Activated naive CD4-positive, alpha-beta T cell (primary cell): ENCODE measurements at places on chromosomes 6 and 20.

DNA sequence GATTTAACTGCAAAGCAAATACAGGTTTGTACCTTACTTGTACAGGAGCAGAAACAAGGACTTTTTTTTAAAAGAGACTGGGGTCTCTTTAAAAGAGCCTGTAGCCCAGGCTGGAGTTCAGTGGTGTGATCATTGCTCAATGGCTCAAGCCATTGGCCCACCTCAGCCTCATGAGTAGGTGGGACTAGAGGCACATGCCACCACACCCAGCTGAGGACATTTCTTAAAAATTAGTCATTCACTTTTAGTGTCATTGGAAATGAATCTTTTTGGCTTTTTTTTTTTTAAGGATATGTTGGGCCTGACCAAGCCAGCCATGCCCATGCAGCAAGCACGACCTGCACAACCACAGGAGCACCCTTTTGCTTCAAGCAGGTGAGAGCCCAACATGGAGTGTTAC lies 16.9 kb downstream of the SEC23B start:
- DNase-seq: no peak

DNA sequence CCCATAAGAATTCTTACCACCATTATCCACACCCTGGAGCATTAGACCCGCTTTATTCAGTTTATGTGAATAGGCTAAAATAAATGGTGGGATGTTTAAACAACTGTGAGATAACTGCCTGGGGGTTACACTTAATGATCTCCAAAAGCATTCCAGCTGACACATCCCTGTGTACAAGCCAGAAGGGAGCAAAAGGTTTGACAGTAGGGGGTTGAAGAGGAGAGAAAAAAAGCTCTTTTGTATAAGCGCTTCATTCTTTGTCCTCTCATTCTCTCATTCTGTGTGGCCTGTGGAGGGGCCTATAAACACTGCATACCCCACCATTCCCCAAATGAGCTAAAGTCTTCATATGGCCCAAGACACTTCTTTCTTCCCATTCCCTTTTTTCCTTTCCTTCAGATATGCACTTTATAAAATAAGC lies 30.8 kb upstream of the COL21A1 start:
- DNase-seq: no peak

GRCh38 chr6:137736048-137736818 lies 130.8 kb upstream of the TNFAIP3 start:
- DNase-seq: no peak

DNA sequence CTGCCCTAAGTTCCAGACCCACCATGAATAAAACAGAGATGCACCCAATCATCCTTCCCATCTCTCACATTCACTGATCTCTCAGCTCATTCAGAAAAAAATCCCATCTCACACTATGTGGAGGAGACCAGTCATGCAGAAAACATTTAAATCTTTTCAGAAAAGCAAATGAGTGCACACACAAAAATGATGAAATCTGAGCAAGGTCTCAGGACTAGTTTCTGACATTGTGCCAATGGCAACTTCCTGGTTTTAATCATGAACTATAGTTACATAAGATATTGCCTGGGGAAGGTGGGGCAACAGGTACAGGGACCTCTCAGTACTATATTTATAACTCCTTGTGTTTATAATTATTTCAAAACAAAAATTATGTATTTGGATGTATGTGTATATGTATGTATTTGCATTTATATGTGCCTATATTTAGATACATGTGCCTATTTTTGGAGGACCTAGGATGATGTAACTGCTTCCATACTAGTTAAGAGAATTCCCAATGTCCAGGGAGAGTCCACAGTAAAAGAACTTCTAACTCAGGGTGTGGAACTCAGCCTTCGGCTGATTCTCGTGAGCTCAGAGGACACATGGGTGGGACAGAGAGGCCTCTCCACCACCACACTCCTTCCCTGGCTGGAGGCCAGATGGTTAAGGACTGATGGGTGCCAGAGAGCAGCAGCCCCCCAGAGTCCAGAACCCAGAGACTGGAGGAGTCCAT lies 71.7 kb upstream of the MAP3K4 start:
- no peak for DNase-seq

DNA sequence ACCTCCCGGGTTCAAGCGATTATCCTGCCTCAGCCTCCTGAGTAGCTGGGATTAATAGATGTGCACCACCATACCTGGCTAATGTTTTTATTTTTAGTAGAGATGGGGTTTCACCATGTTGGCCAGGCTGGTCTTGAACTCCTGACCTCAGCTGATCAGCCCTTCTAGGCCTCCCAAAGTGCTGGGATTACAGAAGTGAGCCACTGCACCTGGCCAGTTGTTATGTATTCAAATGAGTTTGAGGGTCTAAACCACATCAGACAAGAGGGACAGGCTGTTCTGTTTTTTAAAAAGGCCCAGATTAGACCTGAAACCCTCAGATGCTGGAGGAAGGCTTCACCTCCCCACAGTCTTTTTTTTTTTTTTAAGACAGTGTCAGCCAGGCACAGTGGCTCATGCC lies 4.1 kb upstream of the SPAG4 start:
- DNase-seq: no peak

- DNase-seq: no peak
These were observed 225.5 kb downstream of the TAF4 start for GRCh38 chr20:61839912-61840778.

GRCh38 chr20:41134362-41135186 lies 2.8 kb upstream of the PLCG1 start:
- no peak for DNase-seq

- DNase-seq: no peak
These were observed 76.5 kb upstream of the TMEM170B start for GRCh38 chr6:11460837-11461661.

- DNase-seq: no peak
These were observed 18.9 kb upstream of the MTHFD1L start for GRCh38 chr6:150846641-150847040.
